ENCODE measurements at places on chromosomes 5 and 9.
A peak's percentile ranks its signal among the peaks of the same experiment; 100 is the strongest.

GRCh38 chr5:130514984-130515690 lies 610.9 kb downstream of the CHSY3 start:
- peak; percentile 20 for DNase-seq

- DNase-seq = no peak
These were observed 28.1 kb downstream of the CEMIP2 start for GRCh38 chr9:71740199-71740598.

DNA sequence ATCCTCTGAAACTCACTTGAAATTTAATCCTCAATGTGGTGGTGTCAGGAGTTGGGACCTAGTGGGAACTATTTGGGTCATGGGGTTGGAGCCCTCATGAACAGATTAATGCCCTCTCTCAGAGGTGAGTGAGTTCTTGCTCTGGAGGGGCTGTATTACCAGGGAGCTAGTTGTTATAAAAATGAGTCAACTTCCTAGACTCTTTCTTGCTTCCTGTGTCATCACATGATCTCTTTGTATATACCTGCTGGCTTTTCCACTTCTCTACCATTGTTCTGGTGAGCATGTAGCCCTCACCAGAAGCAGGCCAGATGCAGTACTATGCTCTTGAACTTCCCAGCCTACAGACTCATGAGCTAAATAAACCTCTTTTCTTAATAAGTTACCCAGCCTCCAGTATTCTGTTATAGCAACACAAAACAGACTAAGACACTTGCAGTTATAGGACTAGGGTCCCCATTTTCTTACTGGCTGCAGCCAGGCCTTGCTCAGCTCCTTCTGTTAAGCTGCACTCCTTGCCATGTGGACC lies 127.5 kb downstream of the SUSD1 start:
- DNase-seq = no peak

- no peak for DNase-seq
These were observed 79.2 kb downstream of the DNAH5 start for GRCh38 chr5:13865312-13865711.

DNA sequence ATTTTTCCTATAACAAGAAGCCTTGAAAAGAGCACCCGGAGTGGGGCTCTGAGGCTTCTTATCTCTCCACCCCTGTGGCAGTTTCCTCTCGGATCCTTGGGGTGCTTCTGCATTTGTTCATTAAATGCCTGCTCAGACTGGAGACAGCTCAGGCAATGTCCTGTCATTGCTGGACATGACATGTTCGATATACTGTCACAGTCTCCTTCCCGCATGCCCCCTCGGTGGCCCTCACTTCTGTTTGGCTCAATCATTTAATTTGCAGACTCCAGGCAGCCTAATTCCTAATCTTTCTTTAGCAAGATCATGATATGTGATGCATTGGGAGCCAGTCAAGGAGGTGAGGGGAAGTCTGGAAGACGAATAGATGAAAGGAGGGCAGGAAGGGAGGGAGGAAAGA lies 37.5 kb upstream of the CPEB4 start:
- DNase-seq = no peak

GRCh38 chr9:16930578-16930977 lies 60.1 kb upstream of the BNC2 start:
- no peak for DNase-seq

Data from Panc1 (cell line).